ENCODE measurements at places on chromosomes 7 and 10.

DNA sequence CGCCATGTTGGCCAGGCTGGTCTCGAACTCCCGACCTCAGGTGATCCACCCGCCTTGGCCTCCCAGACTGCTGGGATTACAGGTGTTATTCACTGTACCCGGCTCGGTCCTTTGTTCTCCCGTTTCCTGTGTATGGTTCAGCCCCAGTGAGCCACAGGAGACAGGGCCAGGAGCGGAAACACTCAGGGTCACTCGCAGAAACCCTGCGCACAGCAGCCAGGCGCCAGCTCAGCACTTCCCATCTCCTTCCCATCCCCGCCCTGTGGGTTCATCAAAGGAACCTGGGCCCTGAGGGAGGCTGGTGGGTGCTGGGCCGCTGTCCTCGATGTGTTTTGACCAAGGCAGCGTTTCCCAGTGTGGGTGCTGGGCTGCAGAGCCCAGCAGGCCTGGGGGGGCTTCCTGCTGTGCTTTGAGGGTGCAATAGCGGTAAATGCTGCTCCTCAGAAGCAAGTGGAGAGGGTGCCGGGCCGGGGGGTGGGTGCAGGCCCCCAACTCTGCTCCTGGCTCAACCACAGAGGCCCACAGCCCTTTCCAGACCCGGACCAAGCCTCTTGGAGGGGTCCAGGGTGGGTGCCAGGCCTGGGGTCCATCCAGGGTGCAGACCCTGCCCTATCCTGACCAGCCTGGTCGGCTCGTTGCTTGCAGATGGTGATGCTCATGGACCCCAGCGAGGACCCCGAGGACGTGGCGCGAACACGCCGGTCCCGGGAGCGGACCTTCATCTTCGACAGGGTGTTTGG lies 15.3 kb upstream of the CHST12 start:
- no peak for DNase-seq

- no peak for DNase-seq
Observed at GRCh38 chr7:1562116-1562515, 6.1 kb upstream of the TMEM184A start.

GRCh38 chr7:43308913-43309705 lies 196.7 kb downstream of the HECW1 start:
- no peak for DNase-seq

- no peak for DNase-seq
Observed at GRCh38 chr7:94829987-94830386, 77.4 kb upstream of the PPP1R9A start.

GRCh38 chr7:83850941-83851340 lies 202.0 kb upstream of the SEMA3E start:
- no peak for DNase-seq

DNA sequence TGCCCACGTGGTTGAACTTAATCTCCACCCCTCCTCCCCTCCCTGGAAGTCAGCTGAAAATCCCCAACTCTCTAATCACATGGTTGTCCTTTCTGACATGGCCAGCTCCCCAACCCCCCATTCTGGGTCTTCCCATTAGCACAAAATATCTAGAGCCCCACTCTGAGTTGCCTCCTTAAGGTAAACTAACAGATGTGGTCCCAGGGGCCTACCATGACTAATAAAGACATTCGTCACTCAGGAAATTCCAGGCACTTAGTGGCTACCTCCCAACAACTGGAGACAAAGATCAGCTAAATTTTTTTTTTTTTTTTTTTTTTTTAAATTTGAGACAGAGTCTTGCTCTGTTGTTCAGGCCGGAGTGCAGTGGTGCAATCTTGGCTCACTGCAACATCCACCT lies 21.1 kb downstream of the CCDC126 start:
- no peak for DNase-seq

DNA sequence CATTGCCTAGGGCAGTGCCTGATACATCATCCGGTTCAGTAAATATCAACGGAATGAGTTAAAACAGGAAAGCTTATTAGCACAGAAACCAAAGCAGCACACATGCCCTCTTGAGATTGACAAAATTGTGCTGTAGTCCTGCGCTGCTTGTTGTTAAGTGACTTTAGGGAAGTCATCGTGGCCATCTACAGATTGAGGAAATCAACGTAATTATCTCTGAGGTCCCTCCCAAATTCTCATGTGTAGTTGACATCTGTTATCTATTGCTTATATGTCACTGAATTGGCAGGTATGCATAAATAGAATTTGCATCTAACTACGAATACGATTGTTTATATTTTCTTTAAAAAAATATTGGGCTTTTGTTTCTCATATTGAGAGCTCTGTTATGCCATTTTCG lies 3.5 kb upstream of the GNB2 start:
- no peak for DNase-seq

GRCh38 chr7:137130751-137131158 lies 212.8 kb downstream of the PTN start:
- no peak for DNase-seq

DNA sequence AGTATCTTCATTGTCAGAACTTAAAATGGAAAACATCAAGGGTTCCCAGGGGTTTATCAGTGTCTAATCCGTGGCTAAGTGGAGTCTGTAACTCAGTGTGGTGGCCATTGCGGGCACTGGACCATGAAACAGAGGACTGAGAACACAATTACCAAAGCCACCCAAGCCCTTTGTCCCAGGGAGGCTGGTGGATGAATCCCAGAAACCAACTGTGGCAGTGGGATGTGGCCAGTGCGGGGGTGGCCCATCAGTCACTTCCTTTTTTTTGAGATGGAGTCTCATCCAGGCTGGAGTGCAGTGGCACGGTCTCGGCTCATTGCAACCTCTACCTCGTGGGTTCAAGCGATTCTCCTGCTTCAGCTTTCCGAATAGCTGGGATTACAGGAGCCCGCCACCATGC lies 61.8 kb downstream of the TACC2 start:
- no peak for DNase-seq

DNA sequence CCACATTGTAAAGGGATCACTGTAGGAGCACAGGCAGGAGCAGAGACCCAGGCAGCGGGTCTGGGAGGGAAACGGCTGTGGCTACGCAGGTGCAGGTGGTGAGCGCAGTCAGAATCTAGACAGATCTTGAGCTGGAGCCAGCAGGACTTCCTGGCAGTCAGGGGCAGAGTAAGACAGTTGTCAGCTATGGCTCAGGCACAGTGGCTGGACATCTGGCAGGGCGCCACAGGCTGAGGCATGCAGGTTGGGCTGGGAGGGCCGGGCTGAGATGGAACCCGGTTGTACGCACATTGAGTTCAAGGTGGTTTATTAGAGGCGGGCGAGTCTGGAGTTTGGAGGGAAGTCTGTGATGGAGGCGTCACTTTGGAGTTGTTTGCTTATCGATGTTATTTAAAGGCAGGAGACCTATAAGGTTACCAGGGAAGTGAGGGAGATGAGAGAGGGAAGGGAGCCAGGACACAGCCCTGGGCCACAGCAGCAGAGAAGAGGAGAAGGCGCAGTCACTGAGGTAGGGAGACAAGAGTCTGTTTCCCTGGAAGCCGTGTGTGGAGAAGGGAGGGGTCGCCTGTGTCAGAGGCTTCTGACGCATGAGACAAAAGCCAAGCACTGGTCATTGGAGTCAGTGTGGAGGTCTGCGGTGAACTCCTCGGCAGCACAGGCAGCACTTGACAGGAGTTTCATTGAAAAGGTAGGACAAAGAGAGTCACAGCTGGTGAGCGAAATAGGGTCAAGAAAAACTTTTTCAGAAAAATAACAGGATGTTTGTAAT lies 73.8 kb downstream of the LANCL2 start:
- peak; percentile 80 for DNase-seq

DNA sequence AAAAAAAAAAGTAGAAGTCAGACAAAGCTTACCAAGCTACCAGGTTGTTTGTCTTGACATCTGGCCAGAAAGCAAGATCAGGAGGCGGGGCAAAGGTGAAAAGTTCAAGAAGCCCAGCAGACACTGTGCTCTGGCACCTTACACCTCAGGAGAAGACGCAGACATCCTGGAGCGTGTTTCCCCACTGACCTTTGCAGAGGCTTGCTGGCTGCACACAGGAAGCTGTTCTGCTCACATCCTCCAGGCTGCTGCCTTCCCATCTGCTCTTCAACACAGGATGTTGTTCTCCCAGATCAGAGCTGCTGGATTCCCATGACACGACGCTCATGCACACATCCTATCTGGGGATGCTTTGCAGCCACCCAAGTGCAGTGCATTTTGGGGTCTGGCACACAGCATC lies 174.4 kb upstream of the KIAA1217 start:
- DNase-seq, result no peak

DNA sequence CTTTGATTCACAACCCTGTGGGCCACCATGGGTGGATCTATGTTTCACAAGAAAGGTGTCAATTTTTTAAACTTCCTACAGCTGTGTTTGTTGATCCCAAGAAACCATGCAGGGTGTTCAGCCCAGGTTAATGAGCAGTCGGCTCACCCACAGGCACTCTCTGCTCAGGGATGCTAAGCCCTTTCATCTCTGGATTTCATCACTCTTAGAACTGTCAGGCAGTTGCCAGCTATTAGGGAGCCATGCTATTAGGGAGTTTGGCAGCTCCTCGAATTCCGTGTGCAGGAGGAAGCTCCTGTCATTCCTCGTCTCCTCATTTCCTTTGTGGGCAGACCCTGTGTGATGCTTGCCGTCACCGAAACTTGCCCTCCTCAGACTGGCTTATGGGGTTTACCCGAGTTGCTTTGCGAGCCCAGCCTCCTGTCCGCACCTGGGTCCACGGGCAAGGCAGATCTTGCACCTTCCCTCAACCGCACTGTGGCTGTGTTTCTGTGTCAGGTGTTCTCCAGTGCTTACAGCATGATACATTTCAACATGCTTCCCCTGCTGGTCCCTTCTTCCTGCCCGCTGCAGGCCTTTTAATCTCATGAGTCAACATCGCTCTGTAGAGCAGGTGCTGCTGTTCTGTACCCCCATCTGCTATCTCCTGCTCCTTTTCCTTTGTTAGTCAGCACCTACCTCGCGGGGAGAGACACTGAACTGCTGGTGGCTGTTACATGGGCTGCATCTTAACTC lies 509.8 kb downstream of the SUGCT start:
- no peak for DNase-seq

DNA sequence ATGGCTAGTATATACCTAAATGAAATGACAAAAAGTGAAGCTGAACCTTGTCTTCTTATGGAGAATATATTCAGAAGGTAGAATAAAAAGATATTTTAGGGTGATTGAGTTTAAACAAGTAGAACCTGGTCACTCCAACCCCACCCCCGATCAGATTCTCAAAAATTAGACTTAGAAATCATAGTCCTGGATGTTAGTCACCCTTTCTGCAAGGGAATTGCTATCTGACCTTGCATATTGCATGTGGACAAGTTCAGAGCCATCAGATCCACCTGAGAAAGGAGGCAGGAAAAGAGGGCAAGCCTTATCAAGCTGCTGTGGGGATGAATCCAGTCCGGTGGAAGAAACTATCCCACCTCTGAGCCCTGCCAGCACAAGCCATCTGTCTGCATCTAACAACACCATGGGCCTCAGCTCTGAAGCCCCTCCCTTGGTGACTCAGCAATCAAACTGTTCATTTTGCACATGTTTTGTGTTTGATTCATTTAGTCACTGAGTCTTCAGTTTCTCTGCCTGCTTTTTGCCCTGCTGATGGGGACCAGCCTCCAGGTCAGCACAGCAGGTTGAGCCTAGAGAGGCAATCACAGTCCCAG lies 727.3 kb downstream of the AUTS2 start:
- DNase-seq, result no peak

GRCh38 chr7:106367664-106368063 lies 82.9 kb upstream of the NAMPT start:
- no peak for DNase-seq

DNA sequence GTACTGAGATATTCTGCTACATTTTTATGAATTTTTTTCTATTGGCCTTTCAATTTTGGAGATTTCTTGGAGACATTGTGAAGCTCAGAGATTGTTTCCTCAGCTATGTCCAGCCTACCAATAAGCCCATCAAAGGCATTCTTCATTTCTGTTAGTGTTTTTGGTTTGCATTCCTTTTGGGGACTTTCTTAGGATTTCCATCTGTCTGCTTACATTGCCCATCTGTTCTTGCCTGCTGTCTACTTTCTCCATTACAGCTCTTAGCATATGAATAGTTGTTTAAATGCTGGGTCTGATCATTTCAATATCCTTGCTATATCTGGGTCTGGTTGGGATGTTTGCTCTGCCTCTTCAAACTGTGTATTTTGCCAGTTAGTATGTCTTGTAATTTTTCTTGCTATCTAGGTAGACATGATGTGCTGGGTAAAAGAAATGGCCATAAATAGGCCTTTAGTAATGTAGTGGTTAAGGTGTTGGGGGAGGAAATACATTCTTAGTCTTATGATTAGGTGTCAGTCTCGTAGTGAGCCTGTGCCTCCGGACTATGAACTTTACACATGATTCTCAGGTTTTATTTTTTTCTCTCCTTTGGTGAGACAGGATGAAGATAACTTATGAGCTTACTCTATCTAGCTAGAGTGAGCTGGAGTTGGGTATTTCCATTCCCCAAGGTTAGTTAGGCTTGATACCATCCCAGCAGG lies 32.6 kb upstream of the NME8 start:
- DNase-seq, result no peak

DNA sequence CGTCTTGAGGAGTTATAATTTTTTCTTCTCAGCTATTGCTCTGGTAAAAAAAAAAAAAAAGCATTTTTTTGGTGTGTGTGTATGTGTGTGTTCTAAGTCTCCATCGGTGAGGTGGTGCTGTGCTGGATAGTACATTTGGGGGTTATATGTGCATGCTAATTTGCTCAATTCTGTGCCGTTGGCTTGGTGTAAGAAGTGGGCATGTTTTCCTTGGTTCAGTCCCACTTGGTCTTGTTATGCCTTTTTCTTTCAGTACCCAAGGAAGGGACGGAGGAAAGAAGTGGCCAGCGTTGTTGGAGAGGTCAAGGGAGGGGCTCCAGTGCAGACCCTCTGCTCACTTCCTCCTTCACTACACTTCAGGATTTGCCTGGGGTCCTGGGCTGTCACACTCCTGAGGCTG lies 20.4 kb downstream of the LRMDA start:
- no peak for DNase-seq

DNA sequence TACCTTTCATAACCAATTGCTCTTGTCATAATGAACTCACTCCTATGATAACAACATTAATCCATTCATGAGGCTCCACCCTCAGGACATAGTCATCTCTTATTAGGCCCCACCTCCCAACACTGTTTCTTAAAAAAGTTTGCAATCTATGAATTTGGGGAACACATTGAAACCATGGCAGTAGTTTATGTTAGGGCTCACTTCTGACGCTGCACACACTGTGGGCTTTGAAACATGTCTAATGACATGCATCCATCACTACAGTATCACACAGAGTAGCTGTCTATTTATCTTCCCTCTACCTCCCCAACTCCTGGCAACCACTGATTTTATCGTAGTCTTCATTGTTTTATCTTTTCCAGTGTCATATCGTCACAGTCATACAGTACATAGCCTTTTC lies 299.8 kb downstream of the GLRX3 start:
- DNase-seq, result no peak

GRCh38 chr7:88599528-88599927 lies 160.0 kb upstream of the ZNF804B start:
- no peak for DNase-seq

All from COR-L47 (cell line).